ENCODE measurements at places on chromosomes 13 and 19. TPM values are rescaled to one million over a fixed set of nuclear protein-coding genes. Genes with fewer than 3 reads are reported as not detected.

- DNase-seq = no peak
Observed at GRCh38 chr13:112062072-112062567, 4.8 kb upstream of the SOX1 start.

GRCh38 chr19:43644181-43644580 lies 4.5 kb upstream of the CADM4 start:
- no peak for DNase-seq

DNA sequence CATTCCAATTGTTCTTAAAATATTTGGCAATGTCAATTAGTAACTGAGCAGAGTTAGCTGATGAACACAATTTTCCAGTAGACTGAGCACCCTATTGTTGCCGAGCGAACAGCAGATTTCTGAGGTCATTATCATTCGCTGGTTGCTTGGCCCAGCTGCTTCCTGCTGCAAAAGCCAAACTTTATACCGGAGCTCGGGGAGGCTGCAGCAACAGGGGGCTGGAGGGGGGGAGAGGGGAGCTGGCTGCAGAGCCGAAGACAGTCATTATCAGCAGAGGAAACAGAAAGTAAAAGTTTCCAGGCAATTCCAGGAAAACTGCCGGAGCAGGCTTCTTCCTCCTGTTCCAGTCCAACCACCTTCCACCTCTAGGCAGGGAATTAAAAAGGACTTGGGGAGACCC lies 77.9 kb downstream of the ZNF536 start:
- peak; percentile 65 for DNase-seq

DNA sequence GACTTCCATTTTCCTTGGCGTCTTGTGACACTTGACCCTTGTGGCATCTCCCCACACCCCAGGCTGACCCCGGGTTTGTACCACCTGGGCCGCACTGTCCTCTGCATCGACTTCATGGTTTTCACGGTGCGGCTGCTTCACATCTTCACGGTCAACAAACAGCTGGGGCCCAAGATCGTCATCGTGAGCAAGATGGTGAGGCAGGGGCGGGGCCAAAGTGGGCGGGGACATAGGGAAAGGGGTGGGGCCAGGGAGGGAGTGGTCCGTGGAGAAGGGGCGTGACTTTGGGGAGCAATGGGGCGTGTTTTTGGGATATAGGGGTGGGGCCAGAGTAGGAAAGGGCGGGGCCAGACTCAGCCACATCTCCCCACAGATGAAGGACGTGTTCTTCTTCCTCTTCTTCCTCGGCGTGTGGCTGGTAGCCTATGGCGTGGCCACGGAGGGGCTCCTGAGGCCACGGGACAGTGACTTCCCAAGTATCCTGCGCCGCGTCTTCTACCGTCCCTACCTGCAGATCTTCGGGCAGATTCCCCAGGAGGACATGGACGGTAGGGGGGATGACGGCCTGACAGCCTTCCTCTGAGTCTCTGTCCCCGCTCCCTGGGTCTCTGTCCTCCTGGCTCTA lies 42.8 kb downstream of the TRPM4 start:
- no peak for DNase-seq

GRCh38 chr13:113732176-113732960 lies 26.7 kb upstream of the TMEM255B start:
- DNase-seq = no peak

DNA sequence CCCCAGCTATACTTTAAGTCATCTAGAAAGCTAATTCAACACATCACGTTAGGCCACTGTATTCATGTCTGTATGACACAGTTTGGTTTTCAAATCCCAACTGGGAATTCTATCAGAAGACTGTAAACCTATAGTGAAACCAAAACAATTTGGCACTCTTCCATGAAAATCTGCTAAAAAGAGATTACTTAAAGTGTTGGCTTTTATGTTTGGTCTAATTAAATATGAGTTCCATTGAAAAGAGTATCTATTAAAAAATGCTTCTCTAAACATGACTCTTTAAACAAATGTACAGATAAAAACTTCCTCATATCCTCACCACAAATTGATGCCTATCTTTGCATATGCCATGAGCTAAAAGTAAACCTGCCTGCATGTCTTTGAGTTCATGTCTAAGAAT lies 25.4 kb downstream of the PCDH9 start:
- DNase-seq = no peak

GRCh38 chr19:57111329-57111644 lies 8.5 kb upstream of the USP29 start:
- no peak for DNase-seq

DNA sequence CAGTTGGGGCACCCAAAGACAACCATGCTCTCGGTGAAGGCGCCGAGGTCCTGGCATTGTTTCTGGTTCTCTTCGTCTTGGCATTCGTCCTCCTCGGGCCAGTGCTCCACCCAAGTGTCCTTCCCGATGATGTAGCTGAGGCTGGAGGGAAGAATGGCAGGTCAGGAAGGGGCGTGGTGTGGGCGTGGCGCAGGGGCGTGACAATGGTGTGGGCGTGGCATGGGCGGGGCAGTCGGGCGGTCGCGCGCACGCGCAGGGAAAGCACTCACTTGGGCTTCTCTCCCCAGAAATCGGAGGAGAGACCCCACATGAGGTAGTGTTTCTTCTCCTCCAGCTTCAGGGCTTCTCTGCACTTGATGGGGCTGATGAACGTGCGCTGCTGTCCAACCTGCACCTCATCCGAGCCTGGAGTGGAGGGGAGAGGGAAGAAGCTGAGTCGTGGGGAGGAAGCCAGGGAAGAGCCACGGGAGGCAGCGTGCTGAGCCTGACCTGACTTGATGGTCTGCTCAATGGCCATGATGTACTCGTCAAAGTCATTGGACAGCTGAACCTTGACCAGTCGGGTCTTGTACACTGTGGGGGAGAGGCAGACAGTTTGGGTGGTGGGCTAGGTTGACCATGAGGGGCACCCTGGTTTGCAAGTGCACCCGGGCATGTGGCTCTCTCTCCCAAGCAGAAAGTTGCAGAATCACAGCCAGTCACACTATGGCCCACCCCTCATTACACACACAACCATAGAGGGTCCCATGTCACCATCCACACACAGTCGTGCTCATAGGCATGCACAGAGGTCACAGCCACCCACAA lies 8.1 kb upstream of the TNFSF14 start:
- DNase-seq = no peak

DNA sequence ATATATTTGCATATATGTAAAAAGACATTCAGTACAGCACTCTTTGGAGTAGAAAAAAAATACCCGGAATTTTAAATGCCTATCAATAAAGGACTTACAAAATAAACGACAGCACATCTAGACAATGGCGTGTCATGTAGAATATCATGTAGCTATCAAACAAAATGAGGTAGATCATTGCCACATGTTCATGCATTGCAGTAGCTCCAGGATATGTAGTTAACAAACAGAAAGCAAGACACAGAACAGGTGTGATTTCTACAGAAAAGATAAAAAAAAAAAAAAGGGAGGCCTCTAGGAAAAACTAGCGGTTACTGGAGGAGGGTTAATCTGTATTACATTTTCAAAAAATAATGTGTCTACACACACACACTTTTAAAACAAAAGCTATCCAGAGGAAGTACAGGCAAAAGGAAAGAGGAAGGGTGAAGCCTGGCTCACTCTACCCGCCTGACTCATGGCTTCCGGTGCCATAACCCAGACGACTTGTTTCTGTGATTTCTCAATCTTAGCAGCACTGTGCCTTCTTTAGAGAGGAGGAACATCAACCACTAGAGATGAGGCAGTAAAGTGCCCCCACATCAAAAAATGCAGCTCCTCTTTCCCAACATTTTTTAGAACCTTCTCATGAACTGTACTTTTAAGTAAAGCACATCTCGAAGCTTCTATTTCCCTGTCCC lies 6.9 kb downstream of the KCTD12 start:
- peak; percentile 2 for DNase-seq

DNA sequence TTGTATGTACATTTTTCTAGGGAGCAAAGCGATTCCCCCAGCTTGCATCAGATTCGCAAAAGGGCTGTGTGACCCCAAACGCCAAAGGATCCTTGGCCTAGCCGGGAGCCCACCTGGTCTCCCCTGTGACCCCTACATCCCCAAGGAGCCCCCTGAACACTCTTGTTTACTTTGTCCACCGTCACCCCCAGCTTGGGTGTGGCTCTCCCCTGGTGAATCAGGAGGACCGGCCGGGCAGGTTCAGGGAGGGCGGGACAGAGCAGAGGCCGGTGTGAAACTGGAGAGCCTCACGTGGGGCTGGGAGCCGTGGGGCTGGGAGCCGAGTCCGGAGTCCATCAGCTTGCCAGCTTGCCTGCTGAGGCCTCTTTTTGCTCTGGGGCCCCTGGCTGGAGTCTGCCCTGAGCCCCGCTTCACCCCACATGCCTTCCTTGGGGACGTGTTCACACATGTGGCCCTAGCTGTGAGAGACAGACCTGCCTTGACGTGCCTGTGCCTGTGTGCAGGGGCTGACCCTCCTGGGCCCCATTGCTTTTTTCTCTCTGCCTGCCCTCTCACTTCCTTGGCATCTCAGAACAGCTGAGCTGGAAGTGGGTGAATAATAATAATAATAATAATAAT lies 2.0 kb downstream of the ITPKC start:
- no peak for DNase-seq

DNA sequence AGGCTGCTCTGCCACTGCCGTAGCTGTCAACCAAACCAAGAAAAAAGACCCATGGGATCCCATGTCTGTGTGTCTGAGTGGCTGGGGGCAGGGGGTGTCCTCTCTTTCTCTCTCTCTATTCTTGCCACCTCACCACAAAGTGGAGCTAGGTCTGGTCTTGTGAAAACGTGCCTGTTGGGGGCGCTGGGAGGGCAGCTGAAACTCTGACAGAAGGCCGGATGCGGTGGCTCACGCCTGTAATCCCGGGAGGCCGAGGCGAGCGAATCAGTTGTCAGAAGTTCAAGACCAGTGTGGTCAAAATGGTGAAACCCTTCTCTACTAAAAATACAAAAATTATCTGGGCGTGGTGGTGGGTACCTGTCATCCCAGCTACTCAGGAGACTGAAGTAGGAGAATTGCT lies 29.2 kb downstream of the ZNF146 start:
- DNase-seq = no peak

GRCh38 chr13:23722726-23723453 lies 152.7 kb downstream of the TNFRSF19 start:
- no peak for DNase-seq

DNA sequence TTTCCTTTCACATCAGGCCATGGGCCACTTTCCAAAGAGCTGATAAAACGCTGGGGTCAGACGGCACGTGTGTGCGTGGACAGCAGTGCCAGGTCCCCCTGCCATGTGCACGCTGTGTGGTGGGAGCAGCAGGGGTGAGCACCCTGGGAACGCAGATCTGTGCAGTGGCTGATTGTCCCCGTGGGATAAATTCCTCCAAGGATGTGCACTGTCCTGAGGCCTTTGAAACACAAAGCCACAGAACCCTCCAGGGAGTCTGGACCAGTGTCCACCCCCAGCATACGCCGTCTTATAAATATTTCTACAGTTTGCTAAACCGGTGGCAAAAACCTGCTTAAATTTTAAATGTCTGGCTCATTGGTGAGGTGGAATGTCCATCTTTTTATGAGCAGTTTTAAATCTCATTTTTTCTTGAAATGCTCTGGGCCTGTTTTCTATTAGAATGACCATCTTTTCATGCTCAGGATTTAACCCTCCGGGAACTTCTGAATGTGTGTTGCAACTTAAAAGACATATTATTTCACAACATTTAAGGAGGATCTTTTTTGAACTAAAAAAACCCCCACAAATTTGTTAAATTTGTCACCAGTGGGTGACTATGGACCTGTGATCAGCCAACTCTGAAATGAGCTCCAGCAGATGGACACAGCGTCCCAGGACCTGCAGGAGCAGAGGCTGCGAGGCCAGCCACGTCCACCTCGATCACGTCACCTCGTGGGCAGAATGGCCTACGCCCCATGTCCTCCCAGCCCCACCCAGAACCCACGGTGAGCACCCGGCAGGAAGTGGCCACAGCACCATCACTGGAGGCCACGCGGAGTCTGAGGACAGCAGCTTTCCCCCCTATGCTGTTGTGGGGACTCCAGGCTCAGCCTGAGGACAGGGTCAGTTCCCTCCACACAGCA lies 68.6 kb downstream of the RASA3 start:
- no peak for DNase-seq

GRCh38 chr13:49749848-49750247 lies 42.6 kb downstream of the KPNA3 start:
- DNase-seq = no peak

DNA sequence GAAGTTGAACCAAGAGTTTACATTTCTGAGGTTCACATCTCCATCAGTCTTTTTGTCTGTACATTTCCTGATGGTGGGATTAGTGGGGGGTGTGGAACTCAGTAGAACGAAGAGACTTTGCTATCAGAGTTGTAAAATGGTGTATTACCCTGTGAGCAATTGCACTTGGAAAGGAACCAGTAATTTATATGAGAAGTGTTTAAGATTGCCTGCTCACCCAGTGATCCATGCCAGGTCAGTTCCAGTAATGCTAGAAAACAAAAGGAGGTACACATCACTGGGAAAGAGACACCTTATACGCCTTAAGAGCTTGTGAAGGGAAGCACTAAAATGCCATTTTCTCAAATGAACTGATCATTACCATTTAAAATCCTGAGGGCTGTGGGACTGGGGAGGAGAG lies 7.5 kb upstream of the DACH1 start:
- DNase-seq = no peak

DNA sequence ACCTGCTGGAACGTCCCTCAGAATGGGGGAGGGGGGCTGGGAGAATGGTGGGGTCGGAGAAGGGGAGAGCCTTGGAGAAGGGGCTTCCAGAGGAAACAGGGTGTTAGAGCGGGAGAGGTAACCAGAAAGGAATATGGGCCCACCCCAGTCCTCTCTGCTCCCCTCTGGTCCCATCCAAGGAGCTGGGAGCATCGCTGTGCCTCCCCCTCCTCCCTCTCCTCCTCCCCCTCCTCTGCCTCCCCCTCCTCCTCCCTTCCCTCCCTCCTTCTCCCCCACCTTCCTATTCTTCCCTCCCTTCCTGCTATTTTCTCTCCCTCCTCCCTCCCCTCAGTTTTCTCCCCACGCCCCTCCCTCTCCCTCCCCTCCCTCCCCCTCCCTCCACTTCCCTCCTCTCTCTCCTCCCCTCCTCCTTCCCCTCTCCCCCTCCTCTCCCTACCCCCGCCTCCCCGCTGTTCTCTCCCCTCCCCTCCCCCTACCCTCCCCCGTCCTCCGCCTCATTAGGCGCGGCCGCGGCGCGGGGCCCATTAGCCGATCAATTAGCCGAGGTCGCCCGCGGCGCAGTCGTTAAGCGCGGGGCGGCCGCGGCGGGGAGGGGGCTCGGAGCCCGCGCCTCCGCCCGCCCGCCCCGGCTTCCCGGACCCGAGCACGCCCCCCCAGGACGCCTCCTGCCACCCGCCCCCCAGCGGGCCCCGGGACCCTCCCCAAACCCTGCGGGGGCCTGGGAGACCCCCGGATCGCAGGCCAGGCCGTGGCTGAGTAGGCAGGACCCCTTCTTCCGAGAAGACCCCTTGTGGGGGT lies 15.4 kb downstream of the TLE5 start:
- DNase-seq = no peak

SRRM5 gene
- total RNA-seq = not detected

ZSWIM4 gene
- total RNA-seq = 11.1 TPM

ZFR2 gene
- total RNA-seq = 6.2 TPM

ZNF486 gene
- total RNA-seq = 24.3 TPM

ERFL gene
- not detected for total RNA-seq

Data from occipital lobe (tissue), 3 donors.